MCF 10A (cell line): ENCODE measurements at places on chromosomes 4 and X. TPM values are rescaled to one million over a fixed set of nuclear protein-coding genes. Genes with fewer than 3 reads are reported as not detected.
A peak's percentile ranks its signal among the peaks of the same experiment; 100 is the strongest.

- H3K27ac ChIP-seq: peak overlapping the region; percentile 47
- peaks cover 31% of the 10 kb centered on the region for H3K27me3 ChIP-seq
- peaks cover 7% of the 10 kb centered on the region for H3K4me1 ChIP-seq
- no peak for DNase-seq
- peak overlapping the region; percentile 43 for H3K4me3 ChIP-seq
These were observed 604.3 kb downstream of the PACRGL start for GRCh38 chr4:21304540-21304887.

DNA sequence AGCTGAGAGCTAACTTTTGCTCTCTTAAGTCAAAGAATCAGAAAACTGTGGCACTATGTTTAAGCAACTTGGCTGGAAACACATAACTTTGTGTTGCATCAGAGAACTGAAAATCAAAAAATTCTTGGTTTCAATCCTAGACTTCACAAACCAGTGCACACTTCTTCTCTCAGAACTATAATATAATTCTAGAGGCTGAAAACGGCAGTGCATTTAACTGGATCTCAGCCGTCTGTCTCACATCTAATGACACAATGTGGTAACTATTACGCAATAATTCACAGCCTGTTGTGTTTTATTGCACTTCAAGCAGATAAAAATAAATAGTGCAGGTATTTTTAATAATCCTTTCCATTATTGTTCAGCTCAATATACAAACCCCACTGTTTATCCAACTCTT is 260.6 kb upstream of the DIAPH2 start:
- no peaks in the 10 kb centered on the region for H3K4me1 ChIP-seq
- H3K27ac ChIP-seq: no peak overlapping the region
- no peak overlapping the region for H3K4me3 ChIP-seq
- H3K27me3 ChIP-seq: peaks cover 28% of the 10 kb centered on the region
- peak; percentile 34 for DNase-seq

DNA sequence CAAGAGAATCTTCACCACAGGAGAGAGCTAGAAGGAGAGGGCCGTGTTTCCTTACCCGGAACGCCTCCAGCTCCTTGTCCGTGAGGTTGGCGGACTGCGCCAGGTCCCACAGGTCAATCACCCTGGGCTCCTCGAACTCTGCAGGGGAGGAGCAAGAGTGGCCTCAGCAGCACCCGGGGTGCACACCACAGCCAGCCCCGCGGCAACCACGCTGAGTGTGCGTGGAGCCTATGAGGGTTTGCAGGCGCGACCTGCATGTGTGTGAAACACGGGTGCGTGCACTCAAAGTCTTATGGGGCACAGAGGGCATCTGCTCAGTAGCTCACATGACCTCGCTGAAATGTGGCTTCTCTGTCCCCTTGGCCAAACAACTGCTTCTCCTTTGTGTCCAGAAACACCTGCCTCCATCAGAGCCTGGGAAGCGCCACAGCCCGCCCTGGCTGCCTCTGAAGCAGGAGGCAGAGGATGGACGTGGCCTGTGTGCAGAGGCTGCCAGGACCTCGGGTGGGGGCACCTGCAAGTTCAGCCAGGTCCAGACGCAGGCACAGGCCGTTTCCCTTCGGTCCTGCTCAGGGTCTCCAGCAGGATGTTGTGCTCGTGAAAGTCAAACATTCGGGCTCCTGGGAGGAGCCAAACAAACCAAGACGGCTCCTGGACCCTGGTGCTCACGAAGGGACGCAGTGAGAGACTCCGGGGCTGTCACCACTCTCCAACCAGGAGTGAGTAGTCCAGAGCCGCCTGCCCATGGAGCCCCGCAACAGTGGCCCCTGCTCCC is 16.0 kb downstream of the LRPAP1 start:
- no peaks in the 10 kb centered on the region for H3K4me1 ChIP-seq
- H3K36me3 ChIP-seq: peaks cover 60% of the 10 kb centered on the region
- H3K27me3 ChIP-seq: no peaks in the 10 kb centered on the region
- H3K27ac ChIP-seq: no peak overlapping the region
- no peak overlapping the region for H3K4me3 ChIP-seq

DNA sequence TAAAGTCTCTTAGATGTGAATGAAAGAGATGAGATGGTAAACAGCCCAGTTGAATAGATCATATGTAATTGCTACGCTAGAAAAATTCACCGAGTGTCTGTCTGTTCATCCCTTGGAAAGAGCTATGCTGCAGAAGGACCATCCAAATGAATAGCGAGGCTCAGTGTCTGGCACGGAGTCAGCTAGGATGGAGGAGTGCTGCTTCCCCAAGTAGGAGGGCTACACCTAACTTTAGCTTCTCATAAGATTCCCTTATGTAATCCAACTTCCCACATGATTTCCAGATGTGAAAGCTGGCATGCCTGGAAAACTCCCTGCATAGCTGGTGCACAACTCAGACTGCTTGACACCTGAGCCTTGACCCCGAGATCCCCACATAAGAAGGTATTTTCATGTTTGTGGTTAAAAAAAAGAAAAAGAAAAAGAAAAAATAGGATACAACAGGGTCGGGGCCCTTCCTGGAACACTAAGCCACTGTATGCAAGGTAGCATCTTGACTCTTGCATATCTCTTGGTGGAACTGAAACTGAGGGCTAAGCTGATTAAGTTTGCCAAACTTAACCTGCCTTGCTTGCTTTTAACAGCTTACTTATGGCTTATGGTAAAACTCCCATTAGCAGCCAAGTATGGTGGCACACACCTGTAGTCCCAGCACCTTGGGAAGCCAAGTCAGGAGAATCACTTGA is 82.3 kb downstream of the FREM3 start:
- H3K4me1 ChIP-seq: no peaks in the 10 kb centered on the region
- H3K27me3 ChIP-seq: peaks cover 93% of the 10 kb centered on the region
- DNase-seq: peak; percentile 33
- no peaks in the 10 kb centered on the region for H3K36me3 ChIP-seq
- no peak overlapping the region for H3K4me3 ChIP-seq

DNA sequence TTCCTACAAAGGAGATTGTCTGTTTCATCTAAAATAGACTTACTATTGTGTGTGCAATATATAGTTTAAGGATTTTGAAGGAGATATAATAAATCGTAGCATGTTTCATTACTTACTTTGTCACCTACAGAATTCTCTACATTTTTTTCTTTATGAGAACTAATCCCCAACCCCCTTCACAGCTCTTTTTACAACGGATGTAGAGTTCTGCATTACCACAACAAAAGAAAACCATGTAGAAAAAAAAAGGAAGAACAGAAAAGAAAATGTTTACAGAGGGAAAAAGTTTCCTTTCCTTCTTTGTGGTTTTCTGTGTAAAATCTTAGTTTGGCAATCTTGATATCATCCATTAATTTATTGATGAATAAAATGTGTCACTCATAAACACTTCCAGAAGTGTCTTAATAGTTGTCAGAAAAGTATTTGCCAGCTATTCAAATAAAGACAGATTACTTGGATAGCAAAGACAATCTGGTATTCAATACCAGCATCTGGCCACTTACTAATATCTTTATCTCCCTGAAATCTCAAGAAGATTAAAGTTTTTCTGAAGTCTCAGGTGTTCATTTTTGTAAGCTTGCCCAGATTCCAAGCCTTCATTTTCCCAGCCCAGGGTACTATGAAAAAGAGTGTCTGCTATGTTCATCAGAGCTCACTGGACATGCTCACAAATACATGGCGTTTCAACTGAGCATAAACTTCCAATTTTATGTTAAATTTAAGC is 806.8 kb downstream of the PCDH19 start:
- H3K36me3 ChIP-seq: no peaks in the 10 kb centered on the region
- H3K4me1 ChIP-seq: no peaks in the 10 kb centered on the region
- no peak overlapping the region for H3K4me3 ChIP-seq
- DNase-seq: no peak
- H3K27me3 ChIP-seq: peaks cover 30% of the 10 kb centered on the region

- H3K36me3 ChIP-seq: peaks cover 13% of the 10 kb centered on the region
- H3K4me1 ChIP-seq: peaks cover 12% of the 10 kb centered on the region
- no peak overlapping the region for H3K27ac ChIP-seq
- no peak overlapping the region for H3K4me3 ChIP-seq
These were observed 29.2 kb downstream of the MSN start for GRCh38 chrX:65696613-65697012.

GRCh38 chr4:131366714-131367113 is 1782.4 kb upstream of the PCDH10 start:
- H3K27ac ChIP-seq: no peak overlapping the region
- no peak overlapping the region for H3K4me3 ChIP-seq
- H3K27me3 ChIP-seq: no peaks in the 10 kb centered on the region
- H3K4me1 ChIP-seq: no peaks in the 10 kb centered on the region

DNA sequence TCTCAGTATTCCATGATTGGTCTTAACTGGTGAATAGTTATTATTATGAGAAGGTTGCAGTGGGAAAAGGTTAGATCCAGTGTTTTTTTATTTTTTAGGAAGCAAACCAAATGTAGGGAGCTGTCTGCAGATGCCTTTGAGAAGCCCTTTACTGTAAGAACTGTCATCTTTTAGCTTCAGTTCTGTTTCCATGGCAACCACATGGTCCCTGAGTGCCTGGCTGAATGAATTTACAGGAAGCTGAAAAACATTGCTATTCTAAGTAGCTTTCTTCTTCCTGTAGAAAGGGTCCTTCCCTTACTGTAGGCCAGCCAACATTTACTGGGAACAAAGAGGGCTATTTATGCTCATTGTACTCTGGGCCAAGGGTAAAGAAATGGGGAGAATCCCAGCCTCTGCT is 103.3 kb downstream of the DCLK2 start:
- no peaks in the 10 kb centered on the region for H3K36me3 ChIP-seq
- no peak for DNase-seq
- H3K4me3 ChIP-seq: no peak overlapping the region
- no peaks in the 10 kb centered on the region for H3K4me1 ChIP-seq
- H3K27ac ChIP-seq: no peak overlapping the region

- peak overlapping the region; percentile 66 for H3K4me3 ChIP-seq
- peaks cover 32% of the 10 kb centered on the region for H3K4me1 ChIP-seq
- no peaks in the 10 kb centered on the region for H3K27me3 ChIP-seq
- DNase-seq: no peak
- H3K36me3 ChIP-seq: peaks cover 5% of the 10 kb centered on the region
- H3K27ac ChIP-seq: peak overlapping the region; percentile 6
These were observed 48.8 kb downstream of the CLDN34 start for GRCh38 chrX:10015723-10016518.

GRCh38 chr4:19002170-19002569 is 980.6 kb upstream of the LCORL start:
- no peak overlapping the region for H3K27ac ChIP-seq
- H3K36me3 ChIP-seq: no peaks in the 10 kb centered on the region
- H3K4me3 ChIP-seq: no peak overlapping the region
- no peaks in the 10 kb centered on the region for H3K27me3 ChIP-seq
- H3K4me1 ChIP-seq: no peaks in the 10 kb centered on the region

DNA sequence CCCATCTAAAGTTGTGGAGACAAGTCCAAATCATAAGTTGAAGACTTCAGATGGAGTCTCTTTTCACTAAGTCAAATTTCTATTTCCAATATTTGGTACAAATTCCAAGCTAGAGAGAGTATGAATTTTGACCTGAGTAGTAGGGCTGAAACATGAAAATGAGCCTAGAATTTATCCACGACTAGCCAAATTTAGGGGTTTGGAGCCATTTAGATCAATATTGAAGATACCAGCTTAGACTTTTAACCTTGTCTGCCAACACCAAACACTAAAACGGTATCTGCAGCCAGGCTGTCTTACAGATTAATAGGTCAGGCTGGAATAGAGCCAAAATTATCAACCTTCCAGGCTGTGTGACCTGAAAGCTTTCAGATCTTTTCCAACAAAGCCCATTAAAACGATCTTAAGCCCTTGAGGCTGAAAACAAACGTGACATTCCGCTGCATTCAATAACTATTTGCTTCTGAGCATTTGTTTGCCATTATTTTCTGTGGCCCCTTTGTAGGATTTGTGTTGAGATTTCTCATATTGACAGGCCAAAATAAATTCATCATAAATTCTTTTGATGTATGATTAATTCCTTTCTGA is 268.7 kb upstream of the DKK2 start:
- no peak for DNase-seq
- no peaks in the 10 kb centered on the region for H3K36me3 ChIP-seq
- H3K4me1 ChIP-seq: no peaks in the 10 kb centered on the region
- H3K4me3 ChIP-seq: no peak overlapping the region
- H3K27ac ChIP-seq: no peak overlapping the region

DNA sequence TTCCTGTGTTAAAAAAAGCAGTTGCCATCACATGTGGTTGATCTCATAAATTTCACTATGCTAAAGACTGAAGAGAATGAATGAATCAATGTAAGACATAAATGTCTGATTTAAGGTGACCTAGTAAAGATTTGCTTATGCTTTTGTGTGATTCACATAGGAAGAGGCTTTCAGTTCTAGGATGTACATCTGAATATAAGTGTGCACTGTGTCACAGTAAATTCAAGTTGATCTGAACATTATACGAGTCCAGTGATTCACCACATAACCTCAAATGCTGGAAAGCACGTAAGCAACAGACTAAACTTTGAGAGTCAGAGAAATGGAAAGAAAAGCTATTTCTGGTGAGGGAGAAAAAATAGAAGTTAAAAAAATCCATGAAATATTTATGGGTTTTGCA is 567.9 kb downstream of the EPHA5 start:
- no peaks in the 10 kb centered on the region for H3K36me3 ChIP-seq
- H3K4me1 ChIP-seq: no peaks in the 10 kb centered on the region
- H3K4me3 ChIP-seq: no peak overlapping the region
- H3K27me3 ChIP-seq: no peaks in the 10 kb centered on the region

DNA sequence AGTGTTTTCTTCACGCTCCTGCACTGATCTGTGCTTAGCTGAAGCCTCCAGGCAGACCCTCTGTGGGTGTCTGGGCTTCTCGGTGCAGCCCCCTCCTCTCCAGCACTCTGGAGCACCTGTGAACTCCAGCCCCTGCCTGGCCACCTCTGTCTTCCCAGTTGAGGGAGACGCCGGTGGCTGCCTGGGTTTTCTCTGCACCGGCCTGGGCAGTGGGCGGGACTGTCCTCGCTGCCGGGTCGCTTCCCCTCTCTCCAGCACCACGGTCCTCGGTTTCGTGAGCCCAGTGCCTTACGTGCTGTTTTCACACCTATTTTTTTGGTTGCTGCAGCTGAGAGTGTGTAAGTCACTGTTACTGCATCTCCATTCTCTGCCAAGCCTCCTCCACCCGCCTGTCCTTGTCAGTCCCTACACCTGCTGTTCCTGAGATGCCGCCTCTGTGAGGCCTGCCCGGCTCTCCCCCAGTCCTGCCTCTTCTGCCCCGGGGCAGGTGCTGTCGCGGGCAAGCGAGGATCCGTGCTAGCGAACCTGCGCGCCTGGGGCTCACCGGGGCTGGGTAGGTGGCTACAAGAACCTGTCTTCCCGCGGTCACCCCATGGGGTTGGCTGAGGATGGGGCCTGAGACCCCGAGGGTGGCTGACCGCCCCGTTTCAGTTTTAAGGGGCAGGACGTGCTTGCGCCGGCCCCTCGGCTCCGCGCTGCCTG is 2.4 kb upstream of the FGFRL1 start:
- peaks cover 11% of the 10 kb centered on the region for H3K4me1 ChIP-seq
- H3K27me3 ChIP-seq: peaks cover 29% of the 10 kb centered on the region
- no peak overlapping the region for H3K27ac ChIP-seq
- H3K4me3 ChIP-seq: peak overlapping the region; percentile 45

The FAM53A gene
- total RNA-seq: 5.0 and 6.6 TPM in 2 replicates

The MAN2B2 gene
- total RNA-seq: 12.5 and 13.9 TPM in 2 replicates

The ARR3 gene
- not detected in 2 replicates for total RNA-seq

The PNCK gene
- not detected in 2 replicates for total RNA-seq

The RNF4 gene
- 81.4 and 89.7 TPM in 2 replicates for total RNA-seq

The OCIAD1 gene
- 207 and 224 TPM in 2 replicates for total RNA-seq

The PDLIM3 gene
- 0.22 and 0.30 TPM in 2 replicates for total RNA-seq
